ENCODE measurements at places on chromosomes 12 and 14.

DNA sequence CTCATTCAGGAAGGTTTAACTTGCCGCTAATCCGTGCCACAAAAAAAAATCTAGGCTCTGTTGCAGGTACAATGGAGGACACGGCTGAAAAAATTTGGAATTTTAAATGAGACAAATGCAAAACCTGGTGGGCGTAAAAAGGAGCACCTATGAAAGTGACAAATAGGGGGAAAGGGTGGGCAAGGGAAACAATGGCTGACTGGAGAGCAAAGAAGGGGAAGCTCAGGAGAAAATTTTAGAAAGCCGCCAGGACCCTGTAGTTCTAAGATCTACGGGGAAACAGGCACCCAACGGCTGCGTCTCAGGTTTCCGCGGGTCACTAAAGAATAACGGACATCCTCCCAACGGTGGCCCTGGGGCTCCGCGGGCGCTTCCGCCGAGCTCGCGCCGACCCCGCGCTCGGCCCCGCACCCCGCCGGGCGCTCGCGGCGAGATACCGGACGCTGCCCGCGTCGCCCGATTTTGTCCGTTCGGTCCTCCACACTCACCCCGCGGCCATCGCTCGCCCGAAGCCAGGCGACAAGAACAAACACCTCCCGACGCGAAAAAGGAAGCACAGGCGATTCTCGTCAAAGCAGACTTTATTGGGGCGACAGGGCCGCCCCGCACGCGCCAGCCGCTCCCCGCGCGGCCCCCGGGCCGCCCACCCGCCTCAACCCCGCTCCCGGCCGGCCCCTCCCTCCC, 1.1 kb upstream of the YY1 start:
- DNase-seq: no peak

DNA sequence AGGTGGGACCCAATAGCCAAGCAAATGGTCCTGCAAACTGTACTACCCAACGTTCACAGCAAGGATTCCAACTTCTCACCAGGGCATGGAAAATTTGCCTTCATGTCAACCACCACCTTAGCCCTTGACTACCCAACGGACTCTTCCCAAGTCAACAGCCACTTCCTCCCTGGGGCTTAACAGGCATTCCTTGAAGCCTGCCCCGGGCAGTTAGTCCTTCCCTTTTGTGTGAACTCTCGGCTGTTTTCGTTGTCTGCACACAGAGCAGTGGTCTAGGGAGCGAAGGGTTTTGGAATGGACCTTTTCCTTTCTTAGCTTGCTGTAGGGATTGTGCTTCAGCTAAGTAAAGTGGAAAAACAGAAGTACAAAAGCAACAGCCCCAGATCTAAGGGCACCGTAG, 35.2 kb upstream of the TCL1B start:
- no peak for DNase-seq

- no peak for DNase-seq
Measured at GRCh38 chr14:91078095-91078737, 17.8 kb upstream of the RPS6KA5 start.

GRCh38 chr14:102979406-102979805, 56.9 kb downstream of the AMN start:
- no peak for DNase-seq

DNA sequence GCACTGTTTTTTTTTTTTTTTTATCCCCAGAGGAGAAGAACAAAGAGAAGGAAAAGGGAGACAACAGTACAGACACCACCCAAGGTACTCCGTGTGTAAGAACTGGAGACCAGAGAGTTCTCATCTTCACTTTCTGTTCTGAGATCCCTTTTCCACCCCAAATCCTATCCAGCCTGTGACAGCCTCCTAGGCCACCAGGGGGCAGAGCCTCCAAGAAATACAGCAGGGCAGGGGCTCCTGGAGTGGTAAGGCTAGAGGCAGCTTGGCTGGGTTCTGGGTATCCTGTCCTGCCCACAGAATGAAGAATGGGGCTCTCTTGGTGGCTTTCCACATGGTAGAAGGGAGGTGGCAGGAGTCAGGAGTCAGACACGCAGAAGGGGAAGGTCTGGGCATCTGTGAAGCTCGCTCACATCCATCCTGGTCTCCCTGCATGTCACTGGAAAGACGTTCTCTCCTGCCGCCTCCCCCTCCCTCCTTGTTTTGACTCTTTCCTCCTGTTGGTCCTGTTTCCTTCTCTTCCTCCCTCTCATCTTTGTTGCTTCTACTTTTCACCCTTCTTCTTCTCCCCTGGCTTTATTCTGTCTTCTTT, 12.0 kb downstream of the CLSTN3 start:
- DNase-seq: peak; percentile 44

All from stimulated activated CD4-positive, alpha-beta T cell treated with anti-CD3 and anti-CD28 coated beads, Interleukin-15, amount 100 ng/mL, for 1 hour (primary cell).